Activated CD4-positive, CD25-positive, alpha-beta regulatory T cell (primary cell): ENCODE measurements at places on chromosomes 11 and 22.

- no peak for DNase-seq
Measured at GRCh38 chr11:85759915-85760314, 51.0 kb downstream of the SYTL2 start.

DNA sequence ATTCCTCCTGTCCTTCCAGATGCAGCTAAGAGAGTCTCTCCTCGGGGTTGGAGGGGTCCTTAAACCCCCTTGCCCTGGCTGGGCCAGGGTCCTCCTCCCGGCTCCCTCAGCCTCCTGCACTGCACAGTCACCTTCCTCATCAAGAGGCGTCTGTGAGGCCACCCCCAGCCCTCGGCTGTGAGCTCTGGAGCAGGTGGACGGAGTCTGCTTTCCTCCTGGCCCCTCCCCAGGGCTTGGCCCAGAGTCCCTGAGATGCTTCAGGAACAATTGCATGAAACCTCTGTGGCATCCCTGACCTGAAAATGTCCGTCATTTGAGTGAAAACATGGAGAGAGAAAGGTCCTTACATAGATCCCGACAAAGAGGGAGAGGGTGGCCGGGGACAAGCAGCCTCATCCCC lies 6.7 kb upstream of the FGF3 start:
- no peak for DNase-seq

DNA sequence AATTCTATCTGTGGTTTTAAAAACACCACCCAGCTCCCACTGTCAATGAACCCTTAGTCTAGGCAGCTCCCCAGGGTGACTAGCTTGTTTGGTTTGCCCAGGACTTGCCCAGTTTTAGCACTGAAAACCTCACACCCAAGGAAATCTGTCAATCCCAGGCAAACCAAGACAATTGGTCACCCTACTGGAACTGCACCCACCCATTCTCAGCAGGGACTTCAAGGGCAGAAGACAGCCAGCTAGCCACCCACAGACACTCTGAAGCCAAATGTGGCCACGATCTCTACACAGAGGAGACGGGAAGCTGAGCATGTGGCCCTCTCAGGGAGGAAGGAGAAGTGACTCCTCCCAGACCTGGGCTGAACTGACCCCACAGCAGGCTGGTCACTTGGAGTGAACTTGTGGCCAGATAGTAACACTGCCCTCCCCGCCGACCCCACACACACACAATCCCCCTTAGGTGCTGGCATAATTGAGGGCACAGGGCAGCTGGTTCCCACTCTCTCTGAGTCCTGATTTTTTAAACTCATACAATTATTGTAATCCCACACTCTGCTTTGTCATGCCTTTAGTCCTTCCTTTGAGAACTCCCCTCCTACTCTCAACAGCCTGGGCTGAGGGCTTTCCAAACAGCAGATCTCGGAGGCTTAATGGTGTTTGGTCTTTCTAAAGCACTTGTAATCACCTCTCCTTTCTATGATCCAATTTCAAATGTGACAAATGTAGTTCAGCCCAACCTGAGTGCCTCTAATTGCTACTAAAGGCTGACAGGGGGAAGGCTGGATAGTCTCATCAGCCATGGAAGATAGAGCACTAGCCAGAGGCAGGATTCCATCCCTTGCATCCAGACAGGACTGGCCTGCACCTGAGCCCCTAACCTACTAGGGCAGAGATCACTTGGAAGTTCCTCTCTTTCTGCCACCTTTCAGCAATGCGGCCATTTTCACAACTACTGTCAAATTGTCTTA lies 74.7 kb upstream of the DRD2 start:
- no peak for DNase-seq

DNA sequence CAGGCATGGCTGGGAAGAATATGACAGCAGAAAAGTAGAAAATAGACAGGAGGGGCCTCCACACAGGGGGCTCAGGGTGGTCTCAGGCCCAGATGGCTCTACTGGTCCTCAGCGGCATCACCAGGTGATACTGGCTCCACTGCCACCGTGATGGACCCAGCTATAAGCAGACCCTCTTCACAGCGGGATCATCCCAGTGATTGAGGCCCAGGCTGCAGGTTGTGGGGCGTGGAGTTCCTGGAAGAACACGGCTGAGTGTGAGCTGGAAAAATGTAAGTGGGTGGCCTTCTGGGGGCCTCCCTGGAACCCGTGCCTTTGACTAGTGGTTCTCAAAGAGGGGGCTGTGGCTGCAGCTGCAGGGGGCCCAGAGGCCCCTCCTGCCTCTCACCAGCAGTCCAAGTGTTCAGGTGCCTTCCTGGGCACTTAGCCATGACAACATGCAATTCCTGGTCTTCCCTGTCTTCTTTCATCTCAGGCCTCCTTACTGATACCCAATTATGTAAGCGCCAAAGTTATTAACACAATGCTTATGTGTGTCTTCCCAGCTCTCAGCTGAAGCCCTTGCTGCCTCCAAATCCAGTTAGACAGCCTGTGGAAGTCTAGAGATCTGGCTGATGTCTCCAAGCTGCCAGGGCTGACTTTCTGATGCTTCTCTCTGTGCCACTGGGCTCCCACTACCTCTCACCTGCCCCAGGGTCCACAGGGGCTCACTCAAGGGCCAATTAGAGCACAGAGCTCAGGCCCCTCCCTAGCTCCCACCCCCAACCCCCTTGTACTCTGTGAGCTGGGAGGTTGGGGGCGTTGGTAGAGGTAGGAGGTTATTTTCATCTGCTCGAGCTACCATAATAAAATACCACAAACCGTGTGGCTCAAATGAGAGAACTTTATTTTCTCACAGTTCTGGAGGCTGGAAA lies 110.1 kb upstream of the LMO1 start:
- no peak for DNase-seq

DNA sequence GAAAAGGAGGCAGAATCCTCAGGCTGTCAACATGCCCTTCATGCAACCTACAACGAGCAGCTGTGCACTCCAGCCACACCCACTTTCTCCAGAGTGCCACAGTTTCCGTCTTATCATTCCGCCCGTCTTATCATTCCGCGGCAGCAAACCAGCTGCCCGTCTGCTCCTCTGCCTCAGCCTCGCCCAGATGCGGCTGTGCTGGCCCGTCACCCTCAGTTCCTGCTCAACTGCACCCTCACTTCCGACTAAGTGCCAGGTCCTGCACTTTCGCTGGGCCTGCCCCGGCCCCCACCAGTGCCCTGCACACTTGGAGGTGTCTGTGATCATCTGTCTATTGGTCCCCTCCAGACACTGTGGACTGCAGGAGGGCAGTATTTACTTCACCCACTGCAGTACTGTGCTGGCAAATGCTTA lies 43.7 kb downstream of the MICAL3 start:
- DNase-seq, result no peak

- no peak for DNase-seq
Measured at GRCh38 chr11:62770778-62771143, 435 bp upstream of the TAF6L start.

DNA sequence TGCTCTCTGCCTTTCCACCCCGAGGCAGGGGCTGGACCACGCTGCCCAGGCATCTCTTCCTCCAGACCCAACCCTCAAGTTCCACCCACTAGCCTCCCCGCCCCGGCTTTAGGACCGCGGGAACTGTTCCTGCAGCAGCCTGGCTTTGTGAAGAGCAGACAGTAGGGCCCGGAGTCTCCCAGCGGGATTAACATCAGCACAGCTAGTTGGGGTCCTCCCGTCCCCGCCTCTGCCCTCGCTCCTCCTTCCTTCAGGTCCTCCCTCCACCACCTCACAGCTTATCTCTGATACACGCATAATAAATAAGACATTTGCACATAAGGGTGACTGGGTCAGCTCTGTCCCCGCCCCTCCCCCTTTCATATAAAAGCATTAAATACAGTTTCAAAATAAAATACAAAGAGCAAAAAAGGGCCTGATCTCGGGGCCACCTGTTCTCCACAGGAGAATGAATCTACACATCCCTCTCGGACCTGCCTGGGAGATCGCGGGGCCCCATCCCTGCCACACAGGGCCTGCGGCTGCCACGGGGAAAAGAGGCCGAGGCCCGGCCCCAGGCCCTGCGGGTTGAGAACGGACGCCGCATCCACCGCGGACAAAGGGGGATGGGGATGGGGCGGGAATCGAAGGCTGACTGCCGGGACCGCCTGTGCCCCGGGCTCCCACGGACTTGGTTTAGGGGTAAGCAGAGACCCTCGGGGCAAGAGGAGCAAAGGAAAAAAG lies 6.5 kb downstream of the ZFTA start:
- no peak for DNase-seq

DNA sequence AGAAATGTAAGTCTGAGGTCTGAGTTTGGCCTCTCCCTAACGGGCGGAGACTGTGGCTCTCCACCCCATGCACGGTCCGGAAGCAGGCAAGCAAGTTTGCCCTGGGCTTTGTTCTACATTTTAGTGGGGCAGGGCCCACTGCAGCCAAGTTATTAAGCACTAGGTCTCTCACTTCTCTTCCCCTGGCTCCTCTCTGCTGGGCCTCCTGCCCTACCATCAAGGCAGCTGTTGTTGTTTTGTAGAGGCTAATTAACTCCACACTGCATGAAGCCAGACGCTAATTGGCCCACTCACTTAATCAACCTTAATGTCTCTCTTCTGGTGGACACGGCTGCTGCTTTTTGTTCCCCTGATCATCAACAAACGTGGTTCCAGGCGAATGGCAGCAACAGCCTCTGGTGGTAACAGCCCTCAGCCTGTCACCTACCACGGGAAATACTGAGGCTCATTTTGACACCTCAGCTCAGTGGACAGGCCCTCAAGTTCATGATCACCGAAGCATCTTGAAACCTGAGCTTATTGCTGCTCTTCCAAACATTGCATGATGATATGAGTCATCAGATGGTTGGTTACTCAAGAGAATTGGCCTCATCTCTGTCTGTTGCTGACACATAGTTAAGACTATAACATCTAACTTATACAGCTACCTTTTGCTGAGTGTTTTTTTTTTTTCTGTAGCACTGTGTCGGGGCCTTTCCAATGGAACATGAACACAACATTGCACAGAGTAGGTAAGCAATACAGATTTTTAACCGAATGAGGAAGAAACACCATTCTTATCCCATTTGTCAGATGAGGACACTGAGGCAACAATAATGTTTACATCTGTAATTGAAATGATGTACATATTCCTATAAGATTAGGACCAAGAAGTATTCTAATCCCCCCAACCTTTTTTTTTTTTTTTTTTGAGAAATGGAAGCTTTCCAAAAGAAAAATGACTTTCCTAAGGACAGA lies 20.8 kb upstream of the LMO2 start:
- no peak for DNase-seq

- DNase-seq, result no peak
Measured at GRCh38 chr11:84673753-84674152, 953.4 kb downstream of the DLG2 start.

GRCh38 chr22:37497062-37497599 lies 10.9 kb upstream of the MFNG start:
- no peak for DNase-seq

DNA sequence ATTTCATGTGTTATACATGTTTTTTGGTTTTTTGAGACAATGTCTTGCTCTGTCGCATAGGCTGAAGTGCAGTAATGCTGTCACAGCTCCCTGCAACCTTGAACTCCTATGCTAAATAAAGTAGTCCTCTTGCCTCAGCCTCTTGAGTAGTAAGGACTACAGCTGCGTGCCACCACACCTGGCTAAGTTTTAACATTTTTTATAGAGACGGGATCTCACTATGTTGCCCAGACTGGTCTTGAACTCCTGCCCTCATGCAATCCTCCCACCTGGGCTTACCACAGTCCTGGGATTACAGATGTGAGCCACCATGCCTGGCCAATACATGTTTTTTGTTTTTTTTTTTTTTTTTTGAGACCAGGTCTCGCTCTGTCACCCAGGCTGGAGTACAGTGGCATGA lies 33.9 kb downstream of the SWAP70 start:
- DNase-seq, result no peak

GRCh38 chr22:24440270-24440717 lies 12.9 kb downstream of the ADORA2A start:
- DNase-seq, result no peak

DNA sequence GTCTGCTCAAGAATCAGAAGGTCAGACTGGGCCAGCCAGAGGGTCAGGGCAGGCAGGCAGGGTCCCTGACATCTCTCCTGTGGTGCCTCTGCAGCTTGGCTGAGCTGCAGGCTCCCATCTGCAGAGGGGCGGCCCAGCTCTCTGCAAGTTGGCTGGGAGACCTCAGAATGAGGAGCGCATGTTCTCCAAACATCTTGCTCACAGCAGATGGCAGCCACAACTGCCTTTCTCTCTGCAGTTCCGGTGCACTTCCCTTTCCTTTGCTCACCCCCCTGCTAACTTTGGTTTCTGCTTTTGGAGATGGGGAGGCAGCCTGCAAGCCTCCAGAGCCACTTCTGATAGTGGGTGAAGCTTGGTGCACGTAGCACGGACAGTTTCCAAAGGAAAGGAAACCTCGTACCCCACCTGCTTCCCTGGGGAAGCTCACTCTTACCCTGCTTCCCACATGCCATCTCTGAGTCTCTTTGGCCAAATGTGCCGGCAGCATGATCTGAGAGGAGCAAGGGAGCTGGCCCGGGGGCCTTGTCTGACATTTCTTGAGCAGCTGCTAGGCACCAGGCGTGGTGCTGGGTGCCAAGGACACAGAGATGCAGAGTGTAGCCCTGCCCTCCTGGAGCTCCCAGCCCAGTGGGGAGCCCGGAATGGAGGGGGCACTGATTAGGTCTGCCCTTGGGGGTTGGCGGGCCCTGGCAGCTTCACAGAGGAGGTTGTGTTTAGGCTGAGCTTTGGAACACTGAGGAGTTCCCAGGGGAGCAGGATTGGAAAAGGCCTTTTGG lies 18.2 kb downstream of the DAGLA start:
- no peak for DNase-seq

GRCh38 chr22:21936151-21936775 lies 16.4 kb downstream of the PPM1F start:
- no peak for DNase-seq

GRCh38 chr11:107446822-107447431 lies 10.7 kb downstream of the CWF19L2 start:
- no peak for DNase-seq

GRCh38 chr22:48857202-48857805 lies 970.4 kb downstream of the BRD1 start:
- no peak for DNase-seq

- DNase-seq, result no peak
Measured at GRCh38 chr22:47369431-47370015, 607.1 kb downstream of the TBC1D22A start.

GRCh38 chr11:107591378-107592230 lies 657 bp downstream of the ELMOD1 start:
- no peak for DNase-seq
